Head of caudate nucleus (tissue), 42 donors: ENCODE measurements at places on chromosomes 16 and 17.
A peak's percentile ranks its signal among the peaks of the same experiment; 100 is the strongest.

DNA sequence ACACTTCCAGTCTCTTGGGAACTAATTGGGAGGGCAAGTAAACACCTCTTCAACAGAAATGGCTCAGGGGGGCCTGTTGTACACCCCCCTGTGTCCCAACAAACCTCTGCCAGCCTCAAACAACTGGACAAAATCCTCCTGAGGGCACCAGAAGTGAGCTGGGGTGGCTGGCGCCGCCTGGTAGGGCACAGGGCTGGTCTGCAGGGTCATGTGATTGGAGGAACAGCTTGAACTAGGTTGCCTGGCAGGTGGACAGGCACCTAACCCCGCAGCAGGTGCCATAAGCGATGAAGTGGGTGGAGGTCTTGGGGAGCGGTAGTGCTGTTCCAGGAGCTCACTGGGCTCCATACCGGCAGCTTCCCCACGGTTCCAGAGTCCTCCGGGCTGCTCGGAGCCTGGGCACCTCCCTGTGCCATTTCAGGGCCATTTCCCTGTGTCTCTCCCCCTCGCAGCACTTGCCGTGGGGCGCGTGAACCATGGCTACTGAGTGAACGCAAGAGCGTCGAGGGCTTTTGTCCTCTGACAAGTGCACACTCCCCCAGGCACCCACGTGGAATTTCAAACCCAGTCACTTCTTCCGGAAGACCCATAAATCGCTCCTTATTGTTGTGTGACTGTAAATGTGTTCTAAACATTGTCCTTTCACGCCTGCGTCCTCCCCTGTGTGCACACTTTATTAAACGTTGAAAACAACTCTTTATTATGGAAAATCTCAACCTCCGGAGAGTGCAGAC, 101.5 kb downstream of the SEC14L1 start:
- DNase-seq = peak; percentile 63

GRCh38 chr16:83653785-83654184, 154.0 kb upstream of the HSBP1 start:
- no peak for DNase-seq

DNA sequence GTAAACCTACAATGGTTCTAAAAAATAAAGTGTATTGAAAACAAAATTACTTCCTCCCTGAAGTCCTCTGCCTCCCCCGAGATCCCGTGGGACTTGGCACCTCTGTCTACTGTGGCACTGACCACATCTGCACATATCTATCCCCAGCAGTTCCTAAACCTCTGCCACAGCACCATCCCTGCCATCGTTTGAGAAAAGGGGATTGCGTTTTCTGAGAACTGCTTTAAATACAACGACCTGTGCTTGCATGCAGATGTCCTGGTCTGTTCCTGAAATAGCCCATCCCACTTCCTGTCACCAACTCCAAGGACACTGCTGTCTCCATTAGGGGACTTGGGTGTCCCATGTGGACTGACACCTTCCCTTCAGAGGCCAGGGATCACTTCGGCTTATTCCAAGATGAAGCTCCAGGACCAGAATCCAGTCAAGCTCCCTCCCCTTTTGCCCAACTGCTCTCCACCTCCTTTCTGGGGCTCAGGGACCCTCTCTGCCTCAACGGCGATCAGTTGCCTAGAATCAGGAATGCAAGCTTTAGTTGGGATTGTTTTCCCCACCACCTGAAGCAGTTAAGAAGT, 20.6 kb downstream of the CBLN1 start:
- no peak for DNase-seq

- no peak for DNase-seq
Observed at GRCh38 chr17:57444682-57445450, 188.5 kb downstream of the MSI2 start.

DNA sequence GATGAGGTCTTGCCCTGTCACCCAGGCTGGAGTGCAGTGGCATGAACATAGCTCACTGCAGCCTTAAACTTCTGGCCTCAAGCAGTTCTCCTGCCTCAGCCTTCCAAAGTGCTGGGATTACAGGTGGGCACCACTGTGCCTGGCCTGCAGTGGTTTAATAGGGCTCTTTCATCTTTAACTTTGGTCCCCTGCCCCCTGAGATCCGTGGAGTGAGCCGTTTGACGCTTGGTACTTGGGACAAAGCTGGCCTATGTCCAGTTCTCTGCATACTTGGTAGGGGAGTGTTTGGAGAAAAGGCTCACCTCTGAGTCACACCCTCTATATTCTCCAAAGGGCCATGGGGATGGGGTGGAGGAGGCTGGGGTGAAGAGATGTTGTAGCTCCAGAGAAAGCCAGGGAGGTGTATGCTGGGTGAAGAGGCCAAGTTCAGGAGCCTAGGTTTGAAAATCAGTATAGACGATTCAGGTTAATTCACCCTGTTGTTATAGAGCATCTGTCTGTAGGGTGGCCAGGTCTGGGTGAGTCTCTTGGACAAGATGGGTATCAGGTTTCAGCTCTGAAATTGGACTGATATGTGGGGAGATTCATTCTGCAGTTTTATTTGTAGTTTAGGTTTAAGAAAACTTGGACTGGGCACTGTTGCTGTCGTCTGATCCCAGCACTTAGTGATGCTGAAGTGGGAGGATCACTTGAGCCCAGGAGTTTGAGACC, 17.6 kb downstream of the ABCC1 start:
- no peak for DNase-seq

DNA sequence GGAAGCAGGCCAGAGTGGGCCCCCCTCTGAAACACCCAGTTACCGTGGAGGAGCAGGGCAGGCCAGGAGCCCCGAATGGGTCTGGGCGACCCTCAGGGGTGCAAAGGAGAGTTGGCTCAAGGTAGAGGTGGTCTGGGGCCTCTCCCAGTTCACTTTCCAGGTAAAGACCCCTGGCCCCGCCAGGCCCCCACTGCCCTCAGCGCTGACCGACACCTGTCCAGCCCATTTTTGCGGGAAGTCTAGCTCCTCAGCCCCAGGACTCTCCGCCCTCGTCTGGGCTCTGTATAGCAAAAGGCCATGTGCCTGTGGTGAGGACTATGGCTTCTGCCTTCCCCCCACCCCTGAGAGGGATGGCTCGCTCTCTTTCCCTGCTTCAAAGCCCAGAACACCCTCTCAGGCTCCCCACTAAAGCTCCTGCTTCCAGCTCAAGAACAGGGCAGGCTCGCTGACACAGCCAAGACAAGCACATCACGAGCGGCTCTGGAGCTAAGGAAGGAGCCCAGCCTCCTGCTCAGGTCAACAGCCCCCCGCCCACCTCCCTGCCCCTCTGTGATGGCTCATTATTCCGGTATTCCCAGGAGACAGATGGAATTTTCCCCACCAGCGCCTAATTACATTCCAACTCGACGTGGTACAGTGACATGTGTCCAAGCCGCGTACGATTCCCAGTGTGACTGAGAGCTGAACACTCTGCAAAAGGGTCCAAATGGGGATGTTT, 59.4 kb downstream of the RTN4RL1 start:
- no peak for DNase-seq

GRCh38 chr17:44108440-44109311, 14.8 kb downstream of the HDAC5 start:
- no peak for DNase-seq

DNA sequence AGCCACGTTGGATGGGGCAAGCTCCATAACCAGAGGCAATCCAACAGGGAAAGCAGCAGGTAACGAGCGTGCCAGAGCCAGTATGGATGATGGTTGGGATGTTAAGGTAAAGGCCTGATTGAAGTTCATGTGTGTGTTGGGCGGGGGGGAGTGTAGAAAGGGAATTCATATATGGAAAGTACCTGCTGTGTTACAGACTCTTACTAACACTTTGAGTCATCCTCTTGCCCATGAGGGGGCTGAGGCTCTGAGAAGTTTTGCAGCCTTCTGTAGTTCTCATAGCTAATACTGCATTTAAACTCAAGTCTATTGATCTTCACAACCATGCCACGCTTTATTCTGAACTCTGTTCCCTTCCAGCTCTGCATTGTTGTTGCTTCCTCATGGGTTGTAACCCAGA, 28.5 kb downstream of the SYCE1L start:
- DNase-seq = no peak

DNA sequence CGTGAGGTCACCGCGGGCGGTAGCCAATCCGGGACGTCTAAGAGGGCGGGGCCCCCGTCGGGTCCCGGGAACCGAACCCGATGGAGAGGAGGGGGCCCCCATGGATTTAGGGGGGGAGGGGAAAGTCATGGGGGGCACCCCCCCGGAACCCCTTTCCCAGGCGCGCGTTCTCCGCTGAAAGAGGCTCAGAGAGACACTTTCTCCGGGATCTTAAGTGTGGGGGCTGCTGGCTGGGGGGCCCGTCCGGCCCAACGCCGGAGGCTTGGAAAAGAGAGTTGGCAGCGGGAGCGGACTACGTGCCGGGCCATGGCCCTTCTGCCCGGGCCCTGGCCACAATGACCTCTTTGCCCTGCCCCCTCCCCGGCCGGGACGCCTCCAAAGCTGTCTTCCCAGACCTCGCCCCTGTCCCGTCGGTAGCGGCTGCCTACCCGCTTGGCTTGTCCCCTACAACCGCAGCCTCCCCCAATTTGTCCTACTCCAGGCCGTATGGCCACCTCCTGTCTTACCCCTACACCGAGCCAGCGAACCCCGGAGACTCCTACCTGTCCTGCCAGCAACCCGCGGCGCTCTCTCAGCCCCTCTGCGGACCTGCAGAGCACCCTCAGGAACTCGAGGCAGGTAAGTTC, at the start of gene DLX4:
Gene DLX4, plus strand, starts transcription at position 57 of the 626 bp plus-strand sequence. Its CDS starts 279 bp downstream, at position 336.
- no peak for DNase-seq

DNA sequence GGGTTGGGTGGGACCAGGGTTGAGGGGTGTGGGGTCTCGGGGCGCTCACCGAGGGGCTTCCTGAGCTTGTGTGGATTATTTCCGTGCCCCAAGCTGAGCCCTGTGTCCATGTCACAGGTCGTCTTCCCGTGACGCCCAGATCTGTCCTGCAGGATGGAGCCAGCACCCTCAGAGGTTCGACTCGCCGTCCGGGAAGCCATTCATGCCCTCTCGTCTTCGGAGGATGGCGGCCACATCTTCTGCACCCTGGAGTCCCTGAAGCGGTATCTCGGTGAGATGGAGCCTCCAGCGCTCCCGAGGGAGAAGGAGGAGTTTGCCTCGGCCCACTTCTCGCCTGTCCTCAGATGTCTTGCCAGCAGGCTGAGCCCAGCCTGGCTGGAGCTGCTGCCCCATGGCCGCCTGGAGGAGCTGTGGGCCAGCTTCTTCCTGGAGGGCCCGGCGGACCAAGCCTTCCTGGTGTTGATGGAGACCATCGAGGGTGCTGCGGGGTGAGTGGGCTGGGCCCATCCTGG, 1.0 kb downstream of the TELO2 start:
- no peak for DNase-seq

GRCh38 chr17:78069695-78070094, 58.9 kb downstream of the TMC6 start:
- no peak for DNase-seq

DNA sequence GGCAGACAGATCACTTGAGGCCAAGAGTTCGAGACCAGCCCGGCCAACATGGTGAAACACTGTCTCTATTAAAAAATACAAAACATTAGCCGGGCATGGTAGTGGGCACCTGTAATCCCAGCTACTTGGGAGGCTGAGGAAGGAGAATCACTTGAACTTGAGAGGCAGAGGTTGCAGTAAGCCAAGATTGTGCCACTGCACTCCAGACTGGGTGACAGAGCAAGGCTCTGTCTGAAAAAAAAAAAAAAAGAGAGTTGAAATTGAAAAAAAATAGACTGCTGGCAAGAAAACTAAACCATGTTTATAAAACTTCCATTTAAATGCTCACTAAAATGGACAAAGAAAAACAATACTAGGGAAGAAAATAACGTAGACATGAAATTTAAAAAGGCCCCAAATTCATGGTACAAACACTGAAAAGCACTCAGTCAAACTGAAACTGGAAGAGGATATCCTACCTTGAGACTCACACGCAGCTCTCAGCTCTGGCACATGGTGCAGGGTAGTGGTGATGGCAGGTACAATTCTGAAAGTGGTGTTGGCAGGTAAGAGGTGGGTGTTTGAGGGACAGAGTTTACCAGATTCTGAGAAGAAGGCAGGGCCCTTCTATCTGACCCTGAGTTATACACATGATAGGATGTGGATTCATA, 19.3 kb downstream of the CNTROB start:
- no peak for DNase-seq

DNA sequence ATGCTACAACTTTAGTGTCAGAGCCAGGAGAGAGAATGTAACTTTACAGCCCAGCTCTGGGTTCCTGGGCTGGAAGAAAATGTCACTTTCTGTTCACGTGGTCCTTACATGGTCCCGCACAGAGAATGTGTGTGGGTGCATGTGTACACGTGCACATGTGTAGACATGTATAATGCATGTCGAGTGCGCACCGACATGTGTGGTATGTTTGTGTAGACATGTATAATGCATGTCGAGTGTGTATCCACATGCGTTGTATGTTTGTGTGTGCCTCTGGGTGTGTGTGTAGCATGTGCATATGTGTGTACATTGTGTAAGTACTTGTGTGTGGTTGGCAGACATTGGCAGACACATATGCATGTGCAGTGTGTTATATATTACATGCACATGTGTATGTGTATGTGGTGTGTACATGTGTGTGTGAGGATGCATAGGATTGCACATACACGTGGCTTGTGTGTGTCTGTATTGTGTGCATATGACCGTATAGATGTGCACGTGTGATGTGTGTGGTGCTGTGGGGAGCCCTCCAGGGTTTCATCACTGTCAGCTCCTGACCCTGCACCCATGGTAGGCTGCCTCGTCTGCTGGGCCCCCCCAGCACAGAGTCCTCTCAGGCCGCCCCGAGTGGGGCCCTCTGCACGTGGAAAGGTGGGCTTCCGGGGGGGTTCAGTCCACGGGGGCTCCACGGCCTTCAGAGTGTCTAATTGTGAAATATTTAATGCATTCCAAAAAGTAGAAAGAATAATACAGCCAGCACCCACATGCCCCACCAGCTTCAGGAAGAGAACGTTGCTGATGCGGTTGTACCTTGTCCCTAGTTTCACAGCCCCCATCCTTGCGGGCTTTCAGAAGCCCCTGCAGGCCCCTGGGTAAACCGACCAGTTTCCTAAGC, 214.2 kb upstream of the GSE1 start:
- DNase-seq = peak; percentile 16

- peak; percentile 77 for DNase-seq
Observed at GRCh38 chr17:79923974-79924638, 84.9 kb upstream of the CBX4 start.

DNA sequence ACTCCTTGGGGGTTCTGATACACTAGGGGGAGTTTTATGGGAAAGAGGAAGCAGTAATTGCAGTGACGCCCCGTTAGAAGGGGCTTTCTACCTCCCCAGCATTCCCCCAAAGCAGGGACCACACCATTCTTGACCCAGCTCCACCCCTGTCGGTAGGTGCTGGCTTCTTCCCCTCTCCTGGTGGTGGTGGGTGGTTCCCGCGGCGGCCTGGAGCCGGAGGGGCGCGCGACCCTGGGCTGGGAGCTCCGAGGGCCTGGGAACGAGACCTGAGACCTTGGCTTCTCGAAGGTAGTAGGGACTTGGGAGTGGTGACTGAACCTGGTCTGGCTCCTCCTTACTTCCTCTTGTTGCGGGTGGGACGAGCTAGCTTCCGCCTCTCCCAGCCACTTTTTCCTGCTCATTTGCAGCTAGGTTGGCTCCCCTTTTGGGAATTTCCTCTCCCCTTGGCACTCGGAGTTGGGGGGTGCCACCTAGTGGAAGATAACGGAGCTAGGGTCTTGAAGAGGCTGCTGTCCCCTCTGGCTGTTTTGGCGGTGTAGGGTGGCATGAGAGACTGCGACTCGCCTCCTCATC, 438 bp downstream of the GRN start:
- DNase-seq = peak; percentile 80
